Esophagus squamous epithelium (tissue), 5 donors: ENCODE measurements at places on chromosomes 11 and 22.

DNA sequence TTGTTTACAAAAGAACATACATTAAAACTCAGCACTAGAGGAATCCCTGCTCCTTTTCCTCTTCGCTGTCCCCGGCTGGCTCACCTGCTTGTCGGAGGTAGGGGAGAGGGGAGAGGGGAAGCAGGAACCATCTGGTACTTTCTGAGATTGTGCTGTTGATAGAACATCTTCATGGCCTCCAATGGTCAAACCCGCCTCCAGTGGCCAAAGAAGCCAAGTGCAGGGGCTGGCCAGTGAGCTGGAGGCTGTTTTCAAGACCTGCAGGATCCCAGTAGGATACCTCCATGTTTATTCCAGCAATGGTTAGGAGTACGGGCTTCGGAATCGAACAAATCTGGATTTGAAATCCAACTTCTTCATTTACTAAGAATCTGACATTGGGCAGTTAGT is 92.6 kb downstream of the PKNOX2 start:
- no peak for DNase-seq

GRCh38 chr11:93477684-93478234 is 65.4 kb downstream of the SMCO4 start:
- no peak for DNase-seq

DNA sequence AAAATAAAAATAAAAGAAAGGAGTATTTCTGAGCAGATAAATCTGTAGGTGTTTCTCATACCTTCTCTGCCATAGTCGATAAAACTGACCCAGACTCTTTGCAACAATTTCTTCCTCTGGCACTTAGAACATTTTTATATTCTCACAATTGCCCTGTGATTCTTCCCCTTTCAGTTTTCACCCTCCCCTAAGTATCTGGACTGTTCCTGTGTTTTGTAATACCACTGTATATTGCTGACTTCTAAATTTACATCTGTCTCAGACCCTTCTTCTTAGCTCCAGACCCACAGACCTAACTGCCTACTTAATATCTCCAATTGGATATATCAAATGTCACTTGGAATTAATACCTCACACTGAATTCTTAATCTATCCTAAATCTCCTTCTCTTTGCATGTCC is 133.4 kb upstream of the DDI1 start:
- DNase-seq = no peak

DNA sequence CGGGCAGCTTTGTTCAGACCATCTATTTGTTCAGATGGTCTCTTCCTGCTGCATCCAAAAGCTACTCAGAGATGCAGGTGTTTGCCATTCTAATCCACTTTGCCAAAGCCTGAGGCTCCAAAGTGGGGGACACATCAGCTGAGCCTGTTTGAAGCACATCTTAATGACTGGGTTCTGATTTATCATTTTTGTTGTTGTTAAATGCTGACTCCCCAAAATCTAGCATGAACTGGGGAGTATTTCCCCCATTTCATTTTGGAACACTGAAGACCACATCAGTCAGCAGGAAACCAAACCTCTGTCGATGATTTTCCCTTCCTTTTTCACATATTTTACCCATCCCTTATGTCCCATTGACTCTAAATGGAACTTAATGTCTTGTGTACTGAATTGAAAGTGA is 262.6 kb downstream of the NTM start:
- DNase-seq = no peak

DNA sequence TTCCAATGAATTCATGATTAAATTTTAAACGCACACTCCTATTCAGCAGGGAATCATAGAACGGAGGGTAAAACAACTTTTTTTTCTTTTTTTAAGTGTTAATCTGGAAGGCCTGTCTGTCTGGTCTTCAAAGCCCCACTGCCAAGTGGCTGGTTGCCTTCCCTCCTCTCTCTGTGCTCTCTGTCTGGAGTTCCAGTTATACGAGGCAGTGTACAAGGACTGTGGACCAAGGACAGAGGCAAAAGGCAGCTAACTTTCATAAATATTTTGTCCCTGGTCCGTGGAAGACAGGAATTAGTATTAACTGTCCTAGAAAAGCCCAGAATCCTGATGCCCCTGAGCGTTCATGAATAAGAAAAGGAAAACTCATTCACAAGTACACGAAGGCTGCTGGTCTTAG is 164.0 kb upstream of the E2F8 start:
- no peak for DNase-seq

- DNase-seq = no peak
These were observed 80.2 kb upstream of the NAV2 start for GRCh38 chr11:19632499-19632834.
